ENCODE measurements at places on chromosomes 3 and 15. TPM values are rescaled to one million over a fixed set of nuclear protein-coding genes. Genes with fewer than 3 reads are reported as not detected.

The HOMER2 gene
- total RNA-seq: 2.6 TPM

The SNTN gene
- total RNA-seq: not detected

The MUC20 gene
- total RNA-seq: 0.74 TPM

The MCF2L2 gene
- 0.37 TPM for total RNA-seq

The NKTR gene
- 40.0 TPM for total RNA-seq
